NB4 (cell line): ENCODE measurements at places on chromosomes 1 and 21.

DNA sequence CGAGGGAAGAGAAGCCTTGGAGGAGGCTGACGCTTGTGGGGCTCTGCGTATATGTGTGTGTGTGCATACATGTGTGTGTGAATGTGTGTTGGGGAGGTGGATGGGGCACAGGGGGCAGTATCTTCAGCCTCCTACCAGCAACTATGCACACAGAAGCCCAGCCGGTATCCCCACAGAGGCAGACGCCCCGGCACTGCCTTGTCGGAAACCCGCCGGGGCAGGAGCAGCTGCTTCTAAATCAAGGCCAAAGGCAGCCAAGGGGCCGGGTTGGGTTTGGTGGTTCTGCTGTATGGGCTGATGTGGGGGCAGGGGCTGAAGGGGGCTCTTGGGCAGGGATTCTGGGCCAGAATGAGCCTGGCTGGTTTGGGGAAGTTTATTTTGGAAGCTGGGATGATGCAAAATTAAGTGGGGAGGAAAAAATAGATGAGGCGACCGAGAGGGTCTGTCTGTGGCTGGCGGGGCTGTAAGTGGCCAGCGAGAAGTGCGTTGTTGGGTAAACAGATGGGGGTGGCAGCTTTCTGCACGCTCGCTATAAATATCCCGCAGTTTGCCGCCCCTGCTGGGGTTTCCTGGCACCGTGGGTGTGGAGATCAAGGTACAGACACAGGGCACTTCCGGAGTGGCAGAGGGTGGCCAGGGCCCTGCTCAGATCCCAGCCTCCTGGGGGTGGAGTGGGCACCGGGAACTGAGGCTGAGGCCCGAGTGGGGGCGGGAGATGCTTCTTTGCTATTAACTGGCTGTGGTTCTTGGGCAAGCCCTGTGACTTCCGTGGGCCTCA is 11.0 kb upstream of the WNT4 start:
- no peak for DNase-seq

- no peak for DNase-seq
Measured at GRCh38 chr1:220219865-220220698, 52.2 kb downstream of the RAB3GAP2 start.

DNA sequence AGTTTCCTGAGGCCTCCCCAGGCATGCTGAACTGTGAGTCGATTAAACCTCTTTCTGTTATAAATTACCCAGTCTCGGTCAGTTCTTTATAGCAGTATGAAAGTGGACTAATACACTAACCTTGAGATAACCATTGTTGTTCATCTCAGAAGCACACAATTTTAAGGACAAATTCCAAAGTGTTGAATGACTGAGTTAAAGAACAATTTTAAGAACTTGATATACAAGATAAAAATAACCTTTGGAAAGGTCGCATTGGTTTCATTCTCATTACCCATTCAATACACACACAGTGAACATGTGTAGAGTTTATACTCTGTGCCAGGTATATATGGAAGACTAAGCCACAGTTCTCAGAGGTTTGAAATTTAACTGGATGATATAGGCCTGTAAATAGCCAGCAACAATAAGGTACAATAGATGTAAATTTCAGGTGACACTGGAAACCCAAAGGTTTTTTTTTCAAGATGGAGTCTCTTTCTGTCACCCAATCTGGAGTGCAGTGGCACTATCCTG is 19.1 kb upstream of the SRSF10 start:
- no peak for DNase-seq

GRCh38 chr1:1123581-1124507 is 8.0 kb upstream of the C1orf159 start:
- DNase-seq = peak; percentile 55

GRCh38 chr1:24441480-24441879 is 25.9 kb downstream of the NIPAL3 start:
- no peak for DNase-seq

GRCh38 chr1:115671176-115671934 is 29.6 kb downstream of the VANGL1 start:
- DNase-seq = peak; percentile 33

DNA sequence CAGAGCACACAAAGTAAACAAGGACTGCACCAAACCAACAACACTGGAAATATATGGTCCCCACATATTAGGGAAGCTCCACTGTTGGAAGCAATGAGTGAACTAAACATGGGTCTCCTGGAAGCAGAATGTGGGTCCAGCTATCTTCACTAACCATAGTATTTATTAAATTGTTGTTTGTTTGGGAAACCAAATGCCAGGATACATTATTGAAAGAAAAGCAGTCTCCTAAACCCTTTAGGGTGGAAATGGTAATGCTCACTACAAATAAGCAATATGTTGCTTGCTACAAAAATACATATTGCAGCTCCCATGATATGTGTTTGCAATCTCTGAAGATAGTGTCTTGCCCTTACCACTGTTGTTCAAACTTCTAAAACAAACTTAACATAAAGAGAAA is 2.2 kb downstream of the NEGR1 start:
- DNase-seq = no peak

- DNase-seq = no peak
Measured at GRCh38 chr1:61606448-61607312, 118.3 kb downstream of the TM2D1 start.

- no peak for DNase-seq
Measured at GRCh38 chr1:164581762-164582161, 22.8 kb downstream of the PBX1 start.

DNA sequence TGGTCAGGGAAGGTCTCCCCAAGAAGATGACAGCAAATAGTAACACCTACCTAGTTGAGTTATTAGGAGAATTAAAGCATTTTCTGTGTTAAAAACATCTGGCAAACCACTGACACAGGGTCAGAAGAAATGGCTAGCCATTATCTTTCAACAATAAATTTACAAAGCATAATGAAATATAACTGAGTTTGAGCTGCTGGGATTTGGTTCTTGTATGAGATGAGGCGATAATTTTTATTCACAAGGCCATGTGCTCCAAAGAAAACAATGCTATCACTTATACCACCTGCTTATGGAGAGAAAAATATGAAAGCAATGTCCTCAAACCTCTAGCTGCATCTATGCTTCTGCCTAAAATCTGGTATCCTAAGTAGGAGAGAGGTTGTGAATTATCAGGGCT is 202.3 kb downstream of the CRB1 start:
- no peak for DNase-seq

DNA sequence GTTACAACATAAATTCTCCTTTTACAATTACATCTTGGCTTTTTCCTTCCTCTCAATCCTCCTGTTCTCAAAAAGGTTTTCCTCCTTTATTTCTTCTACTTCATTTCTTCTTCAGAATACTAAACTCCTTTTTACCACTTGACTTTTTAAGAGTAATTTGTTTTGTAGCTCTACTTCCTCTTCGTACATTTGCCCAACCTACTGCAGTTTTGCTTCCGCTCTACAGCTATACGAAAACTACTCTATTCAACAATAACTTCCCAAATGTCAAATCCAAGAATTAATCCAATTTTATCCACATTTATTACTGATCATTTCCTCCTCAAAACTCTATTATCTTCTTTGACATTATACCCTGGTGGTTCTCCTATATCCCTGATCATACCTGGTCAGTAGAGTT is 3.4 kb downstream of the GDAP2 start:
- no peak for DNase-seq

GRCh38 chr1:180151508-180151907 is 3.2 kb upstream of the QSOX1 start:
- DNase-seq = no peak

DNA sequence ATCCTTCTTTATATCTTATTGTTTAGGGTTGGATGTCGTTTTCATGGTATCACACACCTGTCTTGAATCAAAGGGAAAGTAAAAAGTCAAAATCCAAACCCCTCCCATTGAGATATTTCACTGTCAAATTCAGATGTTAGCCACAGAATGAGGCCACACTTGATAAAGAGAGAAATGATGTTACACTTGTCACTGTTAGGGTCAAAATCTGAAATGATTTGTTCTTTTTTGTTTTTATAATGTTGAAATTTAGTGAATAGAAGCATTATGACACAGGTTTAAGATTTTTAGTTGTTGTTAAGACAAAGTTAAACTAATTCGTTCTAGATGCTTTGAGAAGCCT is 13.1 kb downstream of the NFIA start:
- DNase-seq = no peak

DNA sequence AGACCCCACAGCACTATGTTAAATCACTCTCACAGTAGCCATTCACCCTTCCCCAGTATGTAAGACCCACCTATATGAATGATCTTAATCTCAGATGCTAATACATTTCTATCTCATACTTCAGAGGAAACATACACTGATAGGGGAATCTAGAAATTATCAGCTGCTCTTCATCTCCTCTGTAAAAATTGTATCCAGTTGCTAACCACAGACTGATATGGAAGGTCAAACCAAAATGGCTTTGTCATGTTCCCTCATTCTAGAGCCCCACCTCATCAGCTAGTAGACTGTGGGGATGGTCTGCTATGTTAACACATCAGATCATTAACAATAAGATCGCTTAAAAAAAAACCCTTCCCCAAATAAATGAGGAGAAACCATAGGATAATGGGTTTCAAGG is 71.7 kb downstream of the UBR4 start:
- DNase-seq = no peak

DNA sequence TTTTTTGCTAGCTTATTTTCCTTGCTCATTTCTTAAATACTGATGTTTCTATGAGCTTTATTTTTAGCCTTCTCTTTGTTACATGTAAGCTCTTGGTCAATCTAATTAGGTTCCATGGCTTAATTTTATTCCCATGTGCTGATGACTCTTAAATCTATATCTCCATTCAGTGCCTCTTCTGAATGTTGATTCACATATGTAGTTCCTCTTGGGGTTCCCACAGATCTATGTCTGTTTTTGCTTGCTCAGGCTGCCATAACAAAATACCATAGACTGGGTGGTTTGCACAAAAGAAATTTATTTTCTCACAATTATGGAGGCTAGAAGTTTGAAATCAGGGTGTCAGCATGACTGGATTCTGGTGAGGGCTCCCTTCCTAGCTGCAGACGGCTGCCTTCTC is 58.3 kb upstream of the PLA2G4A start:
- no peak for DNase-seq

GRCh38 chr1:30754684-30755171 is 2.8 kb downstream of the LAPTM5 start:
- DNase-seq = peak; percentile 54

DNA sequence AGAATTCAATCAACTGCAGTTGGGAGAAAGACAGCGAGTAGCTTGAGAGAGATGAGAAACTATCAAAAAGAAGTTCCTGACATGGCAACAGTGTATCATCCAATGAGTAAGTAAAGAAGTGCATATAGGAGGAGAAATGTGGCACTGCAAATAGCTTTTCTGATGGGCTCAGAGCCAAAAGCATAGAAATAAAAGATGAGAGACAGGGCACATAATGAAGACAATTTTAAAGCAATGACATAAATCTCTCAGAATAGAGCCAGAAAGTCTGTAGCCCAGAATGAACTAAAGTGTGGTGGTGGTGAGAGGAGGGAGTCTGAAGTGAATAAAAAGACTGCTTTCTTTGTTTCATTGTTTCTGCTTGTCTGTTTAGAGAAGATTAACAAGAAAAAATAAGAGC is 34.3 kb downstream of the TNFSF18 start:
- DNase-seq = no peak

GRCh38 chr21:42061195-42061985 is 9.7 kb upstream of the UMODL1 start:
- DNase-seq = peak; percentile 94

GRCh38 chr1:12344596-12345349 is 114.9 kb downstream of the VPS13D start:
- DNase-seq = peak; percentile 81

GRCh38 chr1:94886361-94886760 is 40.5 kb downstream of the CNN3 start:
- no peak for DNase-seq

GRCh38 chr21:28426545-28426944 is 566.1 kb downstream of the LTN1 start:
- DNase-seq = no peak

DNA sequence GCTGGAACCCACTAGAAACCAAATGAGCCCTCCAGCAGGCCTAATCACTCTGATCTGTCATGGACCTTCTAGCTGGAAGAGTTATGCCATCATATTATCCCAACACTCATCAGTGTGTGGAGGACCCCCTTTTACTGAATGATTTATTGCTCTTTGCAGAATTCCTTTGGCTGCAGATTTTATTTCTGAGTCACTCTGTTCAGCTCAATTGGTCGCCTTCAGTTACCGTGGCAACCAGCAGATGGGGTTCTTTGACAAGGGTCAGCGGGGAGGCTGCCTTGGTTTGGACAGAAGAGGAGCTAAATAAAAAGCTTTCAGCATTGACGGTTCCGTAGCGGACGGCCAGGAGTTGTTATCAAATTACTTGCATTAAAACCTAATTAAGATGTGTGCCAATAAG is 220.1 kb downstream of the SDCCAG8 start:
- DNase-seq = peak; percentile 21

GRCh38 chr21:41640748-41641509 is 125.9 kb downstream of the RIPK4 start:
- DNase-seq = no peak

- DNase-seq = no peak
Measured at GRCh38 chr1:51600529-51600928, 16.4 kb upstream of the OSBPL9 start.

- DNase-seq = no peak
Measured at GRCh38 chr1:7274256-7274655, 489.0 kb downstream of the CAMTA1 start.

DNA sequence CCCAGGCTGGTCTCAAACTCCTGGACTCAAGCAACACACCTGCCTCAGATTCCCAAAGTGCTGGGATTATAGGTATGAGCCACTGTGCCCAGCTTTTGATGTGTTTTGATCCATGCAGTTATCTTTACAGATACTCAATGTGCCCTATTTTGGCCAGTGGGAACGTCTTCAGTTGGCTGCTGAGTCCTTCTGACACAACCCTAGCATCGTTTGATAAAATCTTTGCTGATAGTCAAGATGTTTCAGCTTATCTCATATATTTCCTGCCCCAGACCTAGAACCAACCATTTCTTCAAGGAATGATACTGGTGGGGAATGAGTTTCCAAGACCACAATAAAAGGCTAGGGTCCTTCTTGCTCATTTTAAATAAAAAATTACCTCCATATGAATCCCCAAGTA is 11.6 kb downstream of the POGZ start:
- no peak for DNase-seq

DNA sequence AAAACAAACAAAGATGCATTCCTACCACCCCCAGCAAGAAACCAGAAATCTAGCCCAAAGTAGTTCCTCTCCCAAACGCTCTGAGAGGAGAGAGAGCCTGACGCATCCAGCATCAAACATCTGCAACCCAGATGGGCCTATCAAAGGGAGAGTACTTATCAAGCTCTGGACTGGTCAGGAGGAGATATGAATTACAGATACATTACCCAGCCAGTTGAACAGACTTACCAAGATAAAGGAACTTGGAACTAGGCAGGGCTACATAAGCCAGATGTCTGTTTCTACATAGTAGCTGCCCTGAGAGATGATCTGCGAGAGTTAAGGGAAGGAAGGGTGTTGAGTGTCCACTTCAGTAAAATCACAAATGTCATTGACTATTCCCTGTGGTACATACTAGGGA is 138.4 kb downstream of the PAPPA2 start:
- DNase-seq = no peak

DNA sequence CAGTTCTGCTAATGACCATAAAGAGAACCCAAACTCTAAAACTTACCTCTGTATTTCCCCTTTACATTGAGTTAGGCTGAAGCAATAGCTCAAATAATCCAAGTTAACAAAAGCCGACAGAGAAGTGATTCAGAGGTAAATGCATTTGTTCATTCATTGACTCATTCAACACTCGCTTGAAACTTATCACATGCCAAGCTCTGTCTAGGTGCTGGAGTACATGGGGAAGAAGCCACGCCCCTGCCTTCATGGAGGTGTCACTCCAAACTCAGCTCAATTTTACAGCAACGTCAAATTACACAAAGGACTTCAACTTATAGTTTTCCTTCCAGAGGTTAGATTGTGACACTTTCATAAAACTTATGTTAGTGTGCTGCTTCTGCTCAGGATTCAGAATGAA is 45.8 kb downstream of the SLC25A24 start:
- no peak for DNase-seq
